GM04504 (cell line): ENCODE measurements at places on chromosomes 7 and 10.

DNA sequence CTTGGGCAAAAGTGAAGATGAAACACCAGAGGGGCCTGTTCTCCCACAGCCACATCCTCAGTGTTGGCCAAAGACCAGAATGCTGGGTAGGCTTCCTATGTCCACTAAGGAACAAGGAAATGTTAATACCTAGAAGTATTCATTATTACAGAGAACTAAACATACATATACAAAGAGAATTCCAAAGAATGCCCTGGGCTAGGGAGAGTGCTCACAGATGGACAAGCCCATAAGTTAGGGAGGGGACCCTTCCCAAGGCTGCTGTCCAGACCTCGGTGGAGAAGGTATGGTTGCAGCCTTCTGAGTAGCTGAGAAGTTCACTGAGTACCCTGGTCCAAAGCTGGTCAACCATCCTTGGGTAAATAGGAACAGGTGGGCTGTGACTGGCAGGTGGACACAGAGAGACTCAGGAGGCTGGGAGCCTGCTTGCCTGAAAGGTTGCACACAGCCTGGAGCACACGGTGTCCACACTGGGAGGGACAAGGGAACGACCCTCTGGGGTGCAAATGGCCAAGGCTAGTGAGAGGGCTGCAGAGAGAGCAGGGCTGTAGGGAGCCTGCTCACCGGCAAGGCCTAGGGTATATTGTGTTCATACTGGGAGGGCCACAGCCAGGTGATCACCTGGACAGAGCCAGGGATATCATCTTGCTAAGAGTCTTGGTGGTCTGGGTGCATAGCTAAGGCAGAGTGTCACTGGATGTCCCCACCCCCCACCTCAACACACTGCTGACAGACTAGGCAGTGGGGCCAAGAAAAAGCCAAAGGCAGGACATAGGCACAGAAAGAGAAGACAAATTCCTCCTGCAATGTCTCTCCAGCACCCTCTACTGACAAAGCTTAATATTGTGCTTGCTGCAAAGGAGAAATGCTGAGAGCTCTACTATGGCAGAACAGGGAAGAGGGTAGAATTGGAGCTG, 40.3 kb downstream of the CPVL start:
- DNase-seq: peak; percentile 25

DNA sequence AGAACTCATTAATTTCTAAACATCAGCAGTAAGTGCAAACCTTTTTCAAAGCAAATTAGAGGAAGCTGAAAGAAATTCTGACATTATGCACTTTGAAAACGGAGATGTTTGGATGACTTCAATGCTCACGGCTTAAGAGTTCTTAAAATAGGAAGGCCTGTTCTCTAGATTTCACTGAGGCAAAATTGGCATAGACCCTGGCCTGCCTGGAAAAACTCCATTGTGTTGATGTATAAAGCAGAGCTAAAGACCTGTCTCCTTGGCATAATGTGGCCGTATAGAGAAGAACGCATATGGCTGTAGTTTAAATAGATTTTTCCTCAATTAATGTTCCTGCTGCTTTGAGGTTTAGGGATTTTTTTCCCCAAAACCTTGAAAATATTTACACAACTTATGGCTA, 24.5 kb upstream of the AGMO start:
- DNase-seq: no peak

- no peak for DNase-seq
Measured at GRCh38 chr7:117895276-117895675, 22.0 kb upstream of the CTTNBP2 start.

DNA sequence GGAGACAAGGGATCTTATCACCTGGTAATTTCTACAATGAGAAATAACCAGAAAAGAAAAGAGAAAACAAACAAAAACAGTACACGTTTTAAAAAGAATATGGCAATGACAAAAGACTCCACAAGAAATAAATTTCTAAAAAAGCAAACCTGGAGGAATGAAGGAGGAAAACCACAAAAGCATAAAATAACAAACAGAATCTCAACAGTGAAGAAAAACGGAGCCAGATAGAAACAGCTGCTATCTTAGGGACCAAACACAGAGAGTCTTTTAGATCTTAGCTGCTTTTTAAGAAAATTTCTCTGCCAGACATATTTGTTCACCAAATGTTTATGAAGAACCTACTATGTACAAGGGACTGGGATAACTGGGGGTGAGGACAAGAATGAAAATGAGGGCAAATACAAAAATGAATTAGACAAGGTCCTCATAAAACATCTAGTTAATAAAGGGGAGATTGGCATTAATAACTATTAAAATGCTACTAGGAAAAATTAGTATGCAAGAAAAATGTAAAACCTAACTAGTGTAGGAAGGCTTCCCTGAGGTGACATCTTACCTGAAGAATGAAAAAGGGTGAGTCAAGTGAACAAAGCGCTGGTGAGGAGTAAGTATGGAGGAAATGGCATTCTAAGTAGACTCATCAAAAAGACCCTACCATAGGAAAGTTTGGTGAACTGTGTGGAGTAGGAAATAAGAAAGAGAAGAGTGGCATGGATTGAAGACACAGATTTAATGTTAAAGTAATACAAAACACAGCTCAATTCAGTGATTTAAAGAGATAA, 34.3 kb downstream of the WASL start:
- no peak for DNase-seq

DNA sequence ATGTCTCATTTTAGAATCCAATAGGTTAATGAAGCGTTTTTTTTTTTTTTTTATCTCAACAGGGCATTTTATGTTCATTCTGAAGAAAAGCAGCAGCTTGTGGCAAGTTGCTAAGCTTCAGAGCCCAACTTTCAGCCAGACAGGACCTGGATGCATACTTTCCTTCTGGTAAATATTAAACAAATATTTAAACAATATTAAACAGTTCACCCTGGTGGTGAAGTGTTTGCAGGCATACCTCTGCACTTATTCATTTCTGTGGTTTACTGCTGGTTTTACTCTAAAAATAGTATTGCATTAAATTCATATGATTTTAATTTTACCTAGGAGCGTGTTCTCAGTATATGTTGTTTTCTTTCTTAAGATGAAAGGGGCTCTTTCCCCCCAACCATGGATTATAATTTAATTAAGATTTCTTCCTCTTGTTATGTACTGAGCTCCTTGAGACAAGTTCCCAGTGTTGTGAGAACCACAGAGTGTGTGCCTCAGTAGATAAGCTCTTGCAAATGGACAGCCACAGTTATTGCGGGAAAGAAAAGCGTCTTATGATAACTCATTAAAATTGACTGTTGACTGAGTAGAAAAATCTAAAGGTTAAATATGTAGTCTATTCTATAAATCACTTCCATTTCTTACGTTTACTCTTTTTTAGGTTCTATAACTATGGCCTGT, 155.8 kb downstream of the MALRD1 start:
- DNase-seq: no peak

DNA sequence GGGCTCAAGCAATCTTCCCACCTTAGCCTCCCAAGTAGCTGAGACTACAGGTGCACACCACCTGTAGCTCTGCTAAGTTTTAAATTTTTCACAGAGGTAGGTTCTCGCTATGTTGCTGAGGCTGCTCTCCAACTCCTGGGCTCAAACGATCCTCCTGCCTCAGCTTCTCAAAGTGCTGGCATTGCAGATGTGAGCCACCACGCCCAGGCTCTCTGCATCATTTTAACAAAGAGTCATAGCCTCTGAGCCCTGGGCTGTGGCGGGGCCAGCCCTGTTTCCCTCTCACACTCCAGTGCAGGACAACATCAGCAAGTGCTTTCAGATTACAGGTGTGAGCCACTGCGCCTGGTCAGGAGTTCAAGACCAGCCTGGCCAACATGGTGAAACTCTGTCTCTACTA, 102.5 kb downstream of the COL26A1 start:
- DNase-seq: no peak

GRCh38 chr7:5699467-5700384, 81.7 kb downstream of the RNF216 start:
- no peak for DNase-seq

DNA sequence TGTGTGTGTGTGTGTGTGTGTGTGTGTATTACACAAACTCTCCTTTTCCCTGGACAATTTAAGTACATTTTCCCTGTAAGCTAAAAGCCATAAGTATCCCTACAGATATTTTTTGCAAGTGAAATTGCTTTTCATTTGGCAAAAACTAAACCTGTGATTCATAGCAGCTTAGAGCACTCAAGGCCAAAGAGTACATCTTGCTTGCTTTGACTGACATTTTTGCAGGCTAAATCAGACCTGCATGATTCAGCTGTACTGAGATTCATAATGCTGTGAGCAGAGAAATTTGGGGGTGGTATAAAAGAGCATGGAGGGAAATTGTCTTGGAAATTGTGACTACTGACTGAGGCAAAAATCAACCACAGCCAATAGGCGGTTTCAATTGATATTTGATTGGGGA, 500.4 kb downstream of the GFRA1 start:
- DNase-seq: peak; percentile 40

GRCh38 chr7:55245271-55245723, 119.8 kb upstream of the LANCL2 start:
- peak; percentile 60 for DNase-seq

DNA sequence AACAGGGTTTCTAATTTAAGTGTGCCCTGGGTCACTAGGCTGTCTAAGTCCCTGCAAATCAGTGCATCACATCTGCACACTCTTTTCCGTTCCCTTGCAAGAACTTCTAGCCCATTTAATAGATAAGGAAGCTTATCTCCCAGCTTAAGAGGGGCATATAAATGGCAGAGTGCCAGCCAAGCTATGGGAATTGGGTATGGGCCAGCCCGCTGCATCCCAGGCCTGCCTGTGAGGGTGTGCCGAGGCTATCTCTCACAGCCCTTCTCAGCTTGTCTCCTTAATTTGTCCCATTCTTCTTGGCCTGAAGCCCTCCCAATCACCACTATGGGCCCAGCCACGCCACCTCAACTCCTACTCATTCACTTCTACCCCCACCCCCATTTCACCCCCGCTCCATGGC, 14.7 kb downstream of the AQP1 start:
- no peak for DNase-seq

GRCh38 chr7:78924581-78924980, 528.9 kb downstream of the MAGI2 start:
- peak; percentile 20 for DNase-seq

DNA sequence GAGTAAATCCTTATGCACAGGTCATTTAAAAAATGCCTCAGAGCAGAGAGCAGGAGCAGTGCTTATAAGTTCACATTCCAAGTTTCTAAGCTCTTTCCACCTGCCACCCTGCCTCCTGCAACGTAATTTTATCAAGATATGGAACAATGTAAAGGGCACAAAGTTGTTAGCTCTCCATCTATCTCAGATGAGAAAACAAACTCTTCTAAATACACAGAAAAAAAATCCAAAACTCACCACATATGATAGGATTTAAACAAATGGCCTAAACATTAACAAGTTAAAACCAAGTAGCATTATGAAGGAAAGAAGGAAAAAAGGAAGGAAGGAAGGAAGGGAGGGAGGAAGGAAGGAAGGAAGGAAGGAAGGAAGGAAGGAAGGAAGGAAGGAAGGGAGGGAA, 1132.8 kb downstream of the GRM8 start:
- DNase-seq: no peak

DNA sequence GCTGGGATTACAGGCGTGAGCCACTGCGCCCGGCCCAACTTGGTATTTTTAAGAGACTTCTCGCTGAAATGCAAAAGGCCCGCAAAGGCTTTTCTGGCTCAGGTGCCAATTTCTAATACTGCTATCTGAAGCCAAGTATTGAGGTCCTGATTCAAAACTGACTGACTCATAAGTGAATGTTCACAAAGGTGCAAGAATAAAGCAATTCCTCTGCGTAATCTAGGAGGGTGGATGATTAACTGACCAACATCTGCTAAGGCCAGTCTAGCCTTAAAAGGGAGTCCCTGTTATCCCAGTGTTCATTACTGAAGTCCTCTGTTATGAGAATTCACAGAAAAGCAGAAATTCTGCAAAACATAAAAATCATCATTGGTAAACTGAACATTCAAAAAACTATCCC, 111.4 kb downstream of the SRPK2 start:
- no peak for DNase-seq

- DNase-seq: peak; percentile 60
Measured at GRCh38 chr7:25093268-25093826, 31.7 kb downstream of the CYCS start.

DNA sequence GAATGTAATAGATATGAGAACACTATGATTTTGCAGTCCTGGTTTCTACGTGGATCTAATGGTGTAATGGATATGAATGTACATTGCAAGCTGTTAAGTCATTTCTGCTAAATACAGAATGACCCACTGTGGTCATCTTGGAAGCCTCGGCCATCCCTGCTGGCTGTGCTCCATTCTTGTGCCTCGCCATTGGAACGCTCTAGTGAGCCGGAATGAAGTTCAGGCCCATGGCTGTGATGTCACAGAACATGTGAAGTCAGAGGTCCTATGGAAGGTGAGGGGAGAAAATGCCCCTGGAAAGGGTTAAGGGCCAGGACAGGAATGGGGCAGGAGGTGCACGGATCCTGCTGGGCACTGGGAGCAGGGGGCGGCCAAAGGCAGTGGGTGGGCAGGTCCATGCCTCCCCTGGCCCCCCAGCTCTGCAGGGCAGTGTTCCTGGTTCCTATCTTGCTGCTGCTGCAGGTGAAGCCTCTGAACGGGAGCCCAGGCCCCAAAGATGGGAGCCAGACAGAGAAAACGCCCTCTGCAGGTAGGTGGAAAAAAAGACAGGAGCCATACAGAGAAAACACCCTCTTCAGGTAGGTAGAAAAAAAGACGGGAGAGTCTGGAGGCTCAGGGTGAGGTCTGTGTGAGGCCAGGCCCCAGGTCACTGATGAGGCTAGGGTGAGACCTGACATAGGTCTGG, at the start of gene LLCFC1:
TSS of gene LLCFC1 (plus strand) at position 259 of the 685 bp plus-strand sequence. CDS start at position 397, 138 bp downstream.
- DNase-seq: no peak

DNA sequence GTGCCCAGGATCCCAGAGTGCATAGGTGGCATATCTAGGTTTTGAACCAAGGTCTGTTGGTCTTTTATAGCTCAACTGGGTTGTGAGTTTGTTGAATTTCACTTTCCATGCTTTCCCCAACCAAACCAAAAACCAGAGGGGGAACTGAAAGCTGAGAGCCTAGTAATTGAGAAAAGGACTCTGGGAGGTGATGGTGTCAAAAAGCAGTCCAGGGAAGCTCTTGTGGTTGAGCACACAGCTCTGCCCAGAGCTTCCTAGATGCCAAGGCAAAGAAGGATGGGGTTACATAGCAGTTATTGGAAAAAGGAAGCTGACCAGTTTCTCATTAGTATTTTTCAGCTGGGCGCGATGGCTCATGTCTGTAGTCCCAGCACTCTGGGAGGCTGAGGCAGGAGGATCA, 9.9 kb downstream of the POR start:
- no peak for DNase-seq

GRCh38 chr7:69892790-69893189, 294.5 kb downstream of the AUTS2 start:
- DNase-seq: no peak

GRCh38 chr10:31949266-31949665, 20.6 kb upstream of the ARHGAP12 start:
- DNase-seq: no peak

GRCh38 chr10:52145636-52146035, 168.4 kb upstream of the DKK1 start:
- DNase-seq: no peak

DNA sequence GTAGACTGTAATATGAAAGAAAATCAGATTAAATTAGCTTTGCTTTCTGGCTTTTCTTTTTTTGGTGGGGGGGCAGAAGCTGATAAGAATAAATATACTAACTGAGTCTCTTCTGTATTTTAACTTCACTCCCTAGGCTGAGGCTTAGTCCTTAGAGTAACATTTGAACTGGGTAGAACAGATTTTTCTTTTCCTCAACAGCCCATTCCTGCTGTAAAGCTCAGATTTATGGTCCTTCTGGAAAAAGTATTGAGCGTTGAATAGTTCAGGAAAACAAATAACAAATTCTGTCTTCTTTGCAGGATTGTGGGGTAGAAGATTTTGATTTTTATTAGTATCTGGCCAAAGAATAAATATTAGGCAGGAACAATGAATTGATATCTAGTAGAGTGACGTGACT, 17.9 kb downstream of the SGPL1 start:
- DNase-seq: no peak

GRCh38 chr7:129225931-129226572, 1.2 kb downstream of the AHCYL2 start:
- DNase-seq: no peak
